ENCODE measurements at places on chromosomes 16 and 17.

DNA sequence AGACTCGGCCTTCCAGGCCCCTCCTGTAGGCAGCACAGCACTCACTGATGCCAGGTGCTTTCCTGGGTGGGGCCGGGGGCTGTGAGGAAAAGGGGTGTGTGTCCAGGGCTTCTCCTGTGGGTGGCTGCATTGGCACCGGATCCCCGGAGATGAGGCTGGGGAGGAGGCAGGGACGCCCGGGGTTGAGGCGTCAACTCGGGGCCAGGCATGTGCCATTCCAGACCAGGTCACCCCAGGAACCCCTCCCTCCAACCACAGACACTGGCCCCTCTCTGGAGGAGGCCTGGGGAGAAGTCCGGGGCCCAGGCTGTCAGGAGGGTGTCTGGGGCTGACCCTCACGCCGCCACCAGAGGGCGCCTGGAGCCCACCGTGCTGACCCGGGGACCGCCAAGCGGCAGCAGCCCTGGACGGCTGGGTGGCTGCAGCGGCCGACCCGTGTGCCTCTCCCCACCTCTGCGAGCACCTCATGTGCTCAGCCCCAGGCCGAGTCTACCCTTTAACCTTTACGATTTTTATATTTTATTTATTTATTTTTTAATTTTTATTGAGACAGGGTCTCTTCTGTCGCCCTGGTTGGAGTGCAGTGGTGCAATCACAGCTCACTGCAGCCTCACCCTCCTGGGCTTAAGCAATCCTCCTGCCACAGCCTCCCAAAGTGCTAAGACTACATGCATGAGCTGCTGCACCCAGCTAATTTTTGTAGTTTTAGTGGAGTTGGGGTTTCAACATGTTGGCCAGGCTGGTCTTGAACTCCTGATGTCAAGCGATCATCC lies 3.2 kb upstream of the METRN start:
- peak; percentile 80 for DNase-seq

DNA sequence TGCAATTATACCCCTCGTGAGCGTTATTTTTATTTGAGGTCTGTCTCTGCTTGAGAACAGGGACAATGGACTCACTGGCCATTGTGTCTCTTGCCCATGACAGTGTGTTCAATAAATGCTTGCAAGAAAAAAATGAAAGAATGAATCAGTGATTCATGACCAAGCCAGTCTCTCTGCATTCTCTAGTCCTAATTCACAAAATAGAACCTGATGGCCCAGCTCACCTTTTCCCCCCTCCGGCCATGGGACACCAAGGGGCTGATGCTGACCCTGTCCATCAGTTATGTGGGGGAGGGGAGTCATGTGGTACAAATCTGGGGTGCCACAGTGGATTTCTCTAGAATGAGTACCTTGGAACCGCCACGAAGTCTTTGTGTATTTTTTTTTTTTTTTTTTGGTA lies 38.2 kb downstream of the CCDC42 start:
- DNase-seq = no peak

DNA sequence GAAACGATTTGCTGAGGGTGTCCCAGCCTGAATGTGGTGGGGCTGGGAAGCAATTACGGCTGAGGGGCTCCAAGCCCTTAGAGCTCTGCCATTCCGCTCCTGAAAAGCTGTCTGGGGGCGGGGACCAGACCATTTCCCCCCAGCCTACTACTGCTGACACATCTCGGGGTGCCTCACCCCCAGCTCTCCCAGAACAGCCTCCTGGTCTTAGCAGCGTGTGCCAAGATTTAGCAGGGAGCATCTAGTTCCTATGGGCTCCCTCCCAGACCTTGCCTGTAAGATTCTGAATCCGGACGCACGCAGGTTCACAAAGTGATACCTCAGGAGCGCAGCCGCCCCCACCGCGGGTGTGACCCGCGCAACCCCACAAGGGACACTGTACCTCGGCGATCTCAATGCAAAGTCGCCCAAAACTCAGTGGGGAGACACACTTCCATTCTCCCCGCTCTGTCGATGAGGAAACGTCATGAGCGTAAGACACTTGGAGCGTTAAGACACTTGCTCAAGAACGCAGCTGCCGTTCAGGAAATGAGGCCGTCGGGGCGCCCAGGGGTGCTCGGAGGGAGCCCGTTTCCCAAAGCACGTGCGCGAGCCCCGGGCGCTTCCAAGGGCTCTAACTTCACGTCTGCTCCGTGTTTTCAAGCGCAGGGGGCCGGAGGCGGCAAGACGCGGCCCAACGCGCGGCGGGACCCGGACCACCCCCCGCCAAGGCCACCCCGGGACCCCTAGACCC lies 629 bp downstream of the GEMIN4 start:
- peak; percentile 62 for DNase-seq

DNA sequence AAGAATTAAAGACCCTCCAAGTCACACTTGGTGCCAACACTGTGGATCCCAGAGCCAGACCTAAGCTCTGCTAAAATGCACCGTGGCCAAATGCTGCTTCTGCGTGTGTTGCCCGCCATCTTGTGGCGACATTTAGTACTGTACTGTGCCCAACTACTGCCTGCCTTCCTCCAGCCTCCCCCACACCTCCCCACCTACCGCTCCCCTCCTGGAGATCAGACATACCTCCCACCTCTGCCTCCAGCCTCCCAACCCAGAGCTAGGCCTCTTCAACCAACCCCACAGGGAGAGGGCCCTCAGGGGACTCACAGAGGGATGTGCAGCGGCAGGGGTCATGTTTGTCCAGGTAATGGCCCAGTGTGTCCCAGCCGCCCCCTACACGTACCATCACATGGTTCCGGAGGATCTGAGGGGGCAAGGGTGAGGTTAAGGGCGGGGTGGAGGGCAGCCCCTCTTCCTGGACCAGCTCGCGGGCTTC lies 5.5 kb downstream of the GAS2L2 start:
- DNase-seq = peak; percentile 79

DNA sequence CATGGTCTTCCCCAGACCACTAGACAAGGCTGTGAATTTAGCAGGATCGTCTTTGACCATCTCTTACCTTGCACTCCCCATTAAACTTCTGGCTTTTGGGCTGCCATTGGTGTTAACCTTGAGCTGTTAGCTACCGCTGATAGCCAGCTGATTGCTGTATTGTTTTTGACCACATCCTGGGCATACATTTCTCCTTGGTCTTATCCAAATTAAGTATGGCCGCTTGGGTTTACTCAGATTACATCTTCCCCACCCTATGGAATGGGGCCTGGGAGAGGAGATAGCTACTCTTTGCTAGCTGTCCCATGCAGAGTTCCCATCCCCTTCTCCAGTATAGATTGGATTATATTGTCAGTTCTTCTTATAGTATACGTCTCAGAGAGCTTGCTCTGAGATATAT lies 270.4 kb upstream of the ELAC2 start:
- no peak for DNase-seq

DNA sequence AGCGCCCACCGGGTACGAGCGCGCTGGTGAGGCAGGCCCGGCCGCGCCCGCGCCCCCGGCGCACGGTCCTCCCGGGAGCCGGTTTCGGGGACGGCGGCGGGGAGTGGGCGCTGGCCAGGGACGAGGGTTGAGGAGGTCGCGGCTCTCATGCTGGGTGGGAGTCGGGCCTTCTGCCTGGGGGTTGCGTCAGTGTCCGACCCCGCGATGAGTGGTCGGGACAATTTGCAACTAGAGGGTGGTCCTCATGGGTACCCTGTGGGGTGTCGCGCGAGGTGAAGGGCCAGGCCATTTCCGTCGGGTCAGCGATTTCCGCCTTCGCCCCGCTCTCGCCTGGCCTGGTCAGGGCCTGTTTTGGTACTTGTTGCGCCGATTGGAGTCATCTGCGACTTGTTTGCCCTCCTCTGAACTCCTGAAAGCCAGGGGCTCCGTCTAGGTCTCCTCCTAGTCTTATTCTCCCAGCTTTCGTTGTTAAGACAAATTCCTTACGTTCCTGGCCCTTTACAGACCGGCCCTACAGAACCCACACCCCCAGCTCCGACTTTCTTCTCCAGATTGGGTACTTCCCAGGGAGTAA lies 14.9 kb downstream of the NAA60 start:
- DNase-seq = peak; percentile 45

DNA sequence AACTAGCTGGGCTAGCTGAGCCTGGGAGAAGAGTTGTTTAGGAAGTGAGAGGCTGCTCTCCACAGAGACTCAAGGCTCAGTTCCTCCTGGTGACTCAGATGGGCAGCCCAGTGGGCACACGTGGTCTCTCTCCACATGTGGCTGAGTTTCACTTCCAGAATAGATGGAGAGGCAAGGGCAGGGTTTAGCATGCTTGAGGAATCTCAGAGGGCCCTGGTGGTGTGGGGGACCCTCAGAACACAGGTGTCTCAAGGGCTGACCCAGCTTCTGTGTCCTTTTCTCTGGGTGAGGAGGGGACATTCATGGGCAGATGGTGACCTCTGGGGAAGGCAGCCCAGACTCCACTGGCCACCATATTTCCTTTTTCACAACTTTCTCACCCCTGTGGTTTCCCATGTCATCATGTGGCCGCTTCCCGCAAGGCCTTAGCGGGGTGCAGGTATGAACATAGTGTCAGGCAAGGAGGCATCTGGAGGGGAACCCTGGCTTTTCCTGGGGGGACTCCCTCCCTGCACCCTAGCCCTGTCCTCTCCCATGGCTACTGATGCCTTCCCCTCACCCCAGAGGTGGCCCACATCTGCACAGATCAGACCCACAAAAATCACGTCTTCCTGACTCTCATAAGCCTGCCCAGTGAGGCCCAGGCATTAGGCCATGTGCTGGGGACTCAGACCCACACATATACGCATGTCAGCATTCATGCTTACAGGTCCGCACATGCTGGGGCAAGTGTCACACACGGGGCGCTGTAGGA lies 3.3 kb downstream of the GRN start:
- no peak for DNase-seq

DNA sequence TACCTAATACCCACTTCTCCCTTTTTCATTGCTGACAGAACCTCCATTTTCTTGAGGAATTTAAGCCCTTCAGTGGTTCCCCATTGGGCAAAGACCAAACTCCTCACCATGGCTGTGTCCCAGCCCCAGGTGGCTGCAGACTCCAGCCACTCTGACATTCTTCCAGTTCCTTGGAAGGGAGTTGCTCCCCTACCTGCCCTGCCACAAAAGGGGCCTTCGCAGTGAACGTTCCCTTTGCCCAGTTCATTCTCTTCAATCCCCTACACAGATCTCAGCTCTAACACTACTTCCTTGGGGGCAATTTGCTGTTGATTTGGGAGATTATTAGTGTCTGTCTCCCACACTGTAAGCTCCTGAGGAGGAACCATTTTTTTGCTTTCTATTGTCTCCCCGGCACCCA lies 3.2 kb upstream of the AKTIP start:
- no peak for DNase-seq

GRCh38 chr16:89904606-89905510 lies 13.8 kb upstream of the MC1R start:
- no peak for DNase-seq

- DNase-seq = peak; percentile 75
Observed at GRCh38 chr17:80446645-80447405, 29.6 kb downstream of the NPTX1 start.
